NCI-H446 treated with DMSO at 0.1 percent for 48 hours (cell line): ENCODE measurements at places on chromosomes 16 and 17.

DNA sequence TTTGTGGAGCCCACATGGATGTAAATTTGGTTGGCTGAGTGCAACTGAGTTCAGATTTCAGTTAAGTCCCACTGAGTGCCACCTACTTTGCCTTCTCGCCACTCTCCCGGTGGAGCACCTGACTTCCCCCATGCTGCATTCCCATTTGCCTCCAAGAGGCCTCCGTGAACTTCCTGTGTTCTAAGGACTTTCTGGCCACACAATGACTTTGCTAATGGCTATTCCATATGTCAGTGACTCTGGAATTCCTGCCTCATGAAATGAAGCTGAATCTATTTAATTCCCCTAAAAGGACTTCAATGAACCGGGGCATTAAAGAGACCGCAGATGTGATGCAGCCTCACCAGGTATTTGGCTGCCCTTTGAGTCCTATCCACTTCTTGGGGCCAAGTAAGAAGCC lies 29.9 kb downstream of the ABCC12 start:
- no peak for DNase-seq

- DNase-seq, result no peak
Observed at GRCh38 chr17:20074001-20074400, 64.8 kb downstream of the SPECC1 start.

DNA sequence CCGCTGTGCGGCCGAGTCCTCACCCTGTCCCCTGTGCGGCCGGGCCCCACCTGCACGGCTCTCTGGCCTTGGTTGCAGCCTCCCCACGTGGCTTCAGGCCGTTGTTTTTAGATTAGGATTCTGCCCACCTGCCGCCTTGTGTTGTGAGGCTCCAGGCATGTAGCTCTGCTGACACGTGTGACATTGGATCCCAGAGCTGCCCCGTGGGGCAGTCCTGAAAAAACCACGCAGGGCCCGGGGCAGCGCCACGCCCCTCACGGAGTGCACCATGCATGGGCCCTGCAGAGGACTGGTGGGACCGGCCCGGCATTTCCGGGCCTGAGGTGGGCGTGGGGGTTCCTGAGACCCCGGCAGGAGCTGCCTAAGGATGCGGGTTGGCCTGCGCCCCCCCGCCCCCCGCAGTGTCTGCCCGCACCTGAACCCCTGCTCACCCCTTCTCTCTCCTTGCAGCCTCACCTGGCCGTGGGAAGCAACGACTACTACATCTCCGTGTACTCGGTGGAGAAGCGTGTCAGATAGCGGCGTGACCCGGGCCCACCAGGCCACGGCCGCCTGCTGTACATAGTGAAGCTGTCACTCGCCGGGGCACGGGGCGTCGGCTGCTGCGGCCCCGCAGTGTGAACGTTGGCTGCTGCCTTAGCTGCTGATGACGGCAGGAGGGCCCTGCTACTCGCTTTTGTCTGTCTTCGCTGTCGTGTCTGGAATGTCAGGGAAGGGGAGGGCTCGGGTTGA lies 27.7 kb upstream of the CHMP6 start:
- no peak for DNase-seq

GRCh38 chr17:72955391-72956140 lies 136.9 kb downstream of the SLC39A11 start:
- no peak for DNase-seq

DNA sequence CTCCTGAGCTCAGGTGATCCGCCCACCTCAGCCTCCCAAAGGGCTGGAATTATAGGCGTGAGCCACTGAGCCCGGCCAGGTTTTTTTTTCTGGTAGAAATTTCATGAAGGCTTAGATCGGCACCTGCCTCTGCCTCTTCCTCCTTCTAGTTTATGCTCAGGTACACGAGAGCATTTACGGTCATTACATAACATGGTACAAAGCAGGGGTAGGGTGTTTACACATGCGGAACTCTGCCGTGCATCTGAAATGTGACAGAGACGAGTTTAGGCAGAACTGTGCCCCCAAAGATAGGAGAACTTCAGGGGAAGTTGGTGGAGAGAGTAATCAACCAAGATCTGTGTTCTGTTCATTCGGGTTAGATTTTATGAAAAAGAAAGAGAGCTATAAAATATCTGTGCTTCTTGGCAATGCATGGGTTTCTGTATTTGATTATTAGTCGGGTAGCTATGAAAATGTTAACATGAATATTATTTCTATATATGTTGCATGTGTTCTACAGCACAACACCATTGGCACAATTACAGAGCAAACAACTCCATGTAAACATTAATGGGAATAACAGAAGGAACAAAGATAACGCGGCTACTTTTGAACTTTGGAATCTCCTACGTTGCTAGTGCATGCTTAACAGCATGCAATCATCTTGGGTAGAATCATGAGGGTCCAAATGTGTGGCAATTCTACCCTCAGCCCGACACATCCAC lies 23.5 kb upstream of the MAP2K6 start:
- DNase-seq, result no peak

DNA sequence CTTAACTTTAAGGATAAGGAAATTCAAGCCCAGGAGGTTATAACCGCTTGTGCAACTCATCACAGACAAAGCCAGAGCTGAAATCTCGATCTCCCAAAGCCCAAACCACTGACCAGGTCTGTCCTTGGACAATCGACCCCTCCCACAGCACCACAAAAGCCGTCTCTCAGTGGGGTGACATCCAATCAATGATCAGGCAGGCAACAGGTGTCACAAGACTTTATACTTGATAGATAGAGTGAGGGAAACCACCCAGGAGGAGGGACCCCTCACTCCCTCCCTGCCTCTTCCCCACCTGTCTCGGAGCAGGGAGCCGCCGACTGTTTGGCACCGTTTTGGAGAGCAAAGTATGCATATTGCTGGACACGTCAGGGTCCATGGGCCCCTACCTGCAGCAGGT lies 14.5 kb upstream of the SDR42E2 start:
- no peak for DNase-seq

GRCh38 chr17:52027081-52027480 lies 131.4 kb downstream of the CA10 start:
- no peak for DNase-seq

GRCh38 chr17:46873941-46874645 lies 22.7 kb downstream of the WNT9B start:
- no peak for DNase-seq

GRCh38 chr17:38748149-38748891 lies at the start of gene PCGF2:
TSS of gene PCGF2 (minus strand) at chr17:38748336. CDS start at chr17:38740402, 7,934 bp downstream.
- DNase-seq, result peak; percentile 80

GRCh38 chr17:57142925-57143324 lies 57.9 kb downstream of the AKAP1 start:
- DNase-seq, result no peak

GRCh38 chr16:85286066-85286831 lies 174.0 kb upstream of the CIBAR2 start:
- no peak for DNase-seq

- DNase-seq, result no peak
Observed at GRCh38 chr17:80277751-80278671, 17.4 kb downstream of the RNF213 start.

DNA sequence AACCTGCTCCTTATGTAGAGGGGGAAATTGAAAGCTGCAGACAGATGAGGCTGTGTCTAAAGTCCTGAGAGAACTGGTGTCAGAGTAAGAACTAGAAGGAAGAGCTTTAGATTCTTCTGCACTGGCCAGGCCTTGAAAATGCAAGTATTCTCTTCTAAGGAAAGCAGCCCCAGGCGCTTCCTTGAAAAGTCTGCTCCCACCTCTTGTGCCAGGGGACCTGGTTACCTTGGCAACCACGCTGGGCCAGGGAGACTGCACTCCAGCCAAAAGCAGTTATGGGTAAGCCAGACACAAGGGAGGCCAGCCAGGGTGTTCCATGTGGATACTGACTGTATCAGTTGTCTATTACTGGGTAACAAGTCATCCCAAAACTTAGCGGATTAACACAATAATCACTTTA lies 228.6 kb upstream of the SDK2 start:
- DNase-seq, result no peak

DNA sequence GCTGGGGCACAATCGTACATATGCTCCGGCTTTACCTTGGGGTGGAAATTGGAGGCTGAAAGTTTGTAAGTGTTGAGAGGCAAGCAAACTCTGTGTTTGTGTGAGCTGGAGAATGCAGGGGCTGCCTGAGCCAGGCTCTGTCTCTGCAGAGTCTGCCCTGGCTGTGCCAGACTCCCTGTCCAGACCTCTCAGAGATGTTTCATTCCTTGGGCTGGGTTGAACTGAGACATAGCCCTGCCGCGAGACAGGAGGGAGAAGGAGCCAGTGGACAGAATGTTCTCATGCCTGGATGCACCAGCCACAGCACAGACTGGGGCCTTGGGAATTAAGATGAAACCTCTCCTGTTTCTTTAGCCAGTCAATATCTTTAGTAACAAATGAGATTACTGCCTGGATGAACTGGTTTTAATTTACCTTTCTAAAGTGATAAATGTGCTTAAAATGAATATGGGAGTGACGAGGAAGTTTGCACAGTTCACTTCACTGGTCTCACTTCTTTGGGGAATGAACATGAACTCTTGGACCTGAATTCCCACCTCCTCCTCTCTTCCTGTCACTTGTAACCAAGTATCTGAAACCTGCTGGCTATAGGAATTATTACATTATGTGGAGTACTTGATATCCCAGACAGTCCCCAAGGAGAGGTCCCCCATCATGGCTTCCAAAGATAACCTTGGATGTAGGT lies 40.1 kb downstream of the YPEL2 start:
- DNase-seq, result no peak

DNA sequence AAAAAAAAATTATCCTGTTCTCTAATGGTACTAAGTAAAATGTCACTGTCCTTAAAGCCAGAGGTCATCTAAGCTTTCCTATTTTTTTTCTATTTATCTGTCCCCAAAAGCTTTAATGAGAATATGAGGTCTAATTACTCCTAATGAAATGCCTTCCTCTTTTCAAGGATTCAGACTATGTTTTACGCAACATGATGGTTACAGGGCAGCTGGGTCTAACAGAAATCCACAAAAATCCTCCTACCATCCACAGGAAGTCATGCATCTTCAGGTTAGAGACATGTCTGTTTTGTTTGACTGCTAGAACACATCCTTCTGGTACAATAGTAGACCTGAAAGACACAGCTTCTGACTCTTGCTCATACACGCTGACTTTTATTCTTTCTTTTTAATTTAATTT lies 29.7 kb upstream of the NSRP1 start:
- no peak for DNase-seq

DNA sequence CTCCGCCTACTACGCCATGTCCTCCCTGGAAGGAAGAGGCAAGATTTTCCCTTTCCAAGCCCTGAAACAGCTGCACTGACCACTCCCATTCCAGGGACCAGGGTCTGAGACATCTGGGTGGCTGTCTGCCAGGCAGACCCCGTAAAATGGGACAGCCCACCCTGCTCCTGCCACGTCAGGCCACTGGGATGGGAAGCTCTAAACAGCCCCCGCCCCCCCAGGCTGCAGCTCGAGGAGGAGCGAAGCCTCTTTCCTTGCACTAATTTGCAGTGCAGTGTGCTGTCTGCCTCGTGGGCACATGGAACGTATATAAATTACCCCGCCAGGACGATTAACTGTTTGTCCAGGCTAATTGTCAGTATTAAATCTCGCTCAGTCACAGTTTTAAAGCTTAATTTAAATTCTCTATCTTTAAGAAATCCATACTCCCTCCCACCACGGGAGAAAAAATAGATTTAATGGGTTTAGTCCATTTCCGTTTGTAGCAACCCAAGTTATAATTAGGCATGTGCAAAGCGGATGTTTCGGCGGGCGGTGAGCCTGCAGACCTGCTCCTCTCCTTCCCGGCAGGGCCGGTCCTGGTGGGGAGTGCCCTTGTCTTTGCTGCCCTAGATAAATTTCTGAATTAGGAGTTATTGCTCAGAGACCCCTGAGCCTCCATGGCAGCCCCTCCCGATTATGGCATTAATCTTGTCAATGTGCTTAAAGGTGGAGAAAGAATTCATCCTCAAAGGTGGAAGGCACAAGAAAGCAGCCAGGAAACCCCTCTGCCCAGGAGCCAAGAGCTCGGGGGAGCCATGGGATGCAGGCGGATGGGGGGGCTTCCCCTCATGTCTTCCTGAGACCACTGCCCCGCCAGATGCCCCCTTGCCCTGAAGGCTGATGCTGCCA lies 268.0 kb upstream of the TNRC6C start:
- DNase-seq, result no peak

DNA sequence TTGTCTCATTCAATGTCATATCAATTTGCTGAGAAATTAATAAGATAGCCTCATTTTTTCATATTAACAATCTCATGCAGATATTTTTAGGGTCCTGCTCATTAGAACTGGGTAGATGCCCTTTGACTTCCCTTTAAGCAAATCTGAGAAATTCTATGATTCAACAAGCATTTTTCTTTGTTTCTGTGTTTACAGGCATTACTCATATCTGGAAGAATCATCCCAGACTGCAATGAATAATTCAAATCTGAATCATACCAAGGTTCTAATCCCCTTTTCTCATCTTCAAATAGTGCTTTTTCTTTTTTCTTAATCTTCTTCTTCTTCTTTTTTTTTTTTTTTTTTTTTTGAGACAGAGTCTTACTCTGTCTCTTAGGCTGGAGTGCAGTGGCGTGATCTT lies 69.2 kb upstream of the KIFC3 start:
- DNase-seq, result no peak

DNA sequence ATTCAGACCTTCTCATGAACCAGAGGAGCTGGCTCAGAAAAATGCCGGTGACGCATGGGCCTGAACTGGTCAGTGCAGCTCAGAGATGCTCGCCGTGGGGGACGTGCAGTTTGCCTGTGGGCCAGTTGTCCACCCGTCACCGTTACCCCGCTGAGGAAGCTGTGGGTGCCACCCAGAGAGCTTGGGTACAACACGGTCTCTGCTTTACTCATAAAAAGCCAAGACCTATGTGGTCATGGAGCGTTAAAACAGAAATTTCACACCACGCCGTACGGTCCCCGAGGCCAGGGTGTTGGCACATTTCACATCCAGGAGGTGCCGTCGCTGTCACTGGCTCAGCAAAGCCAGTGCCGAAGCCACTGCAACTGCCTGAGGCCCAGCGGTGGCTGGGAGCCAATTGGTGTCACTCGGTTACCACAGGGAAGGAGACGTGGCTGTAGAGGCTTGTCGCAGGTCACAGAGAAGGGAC lies 120.9 kb downstream of the METRNL start:
- no peak for DNase-seq
